ENCODE measurements at places on chromosomes 2 and 18. TPM values are rescaled to one million over a fixed set of nuclear protein-coding genes. Genes with fewer than 3 reads are reported as not detected.

Gene DYSF
- 1.8 TPM for total RNA-seq

Gene SP100
- total RNA-seq: 5.3 TPM

Gene CYP26B1
- 2.1 TPM for total RNA-seq

Gene RPE
- total RNA-seq: 66.7 TPM

Gene ZNF397
- 43.1 TPM for total RNA-seq

Gene AQP12A
- total RNA-seq: not detected

Gene SLC16A14
- 66.9 TPM for total RNA-seq

Gene DNMT3A
- total RNA-seq: 90.4 TPM

Gene LAMA3
- total RNA-seq: 3.7 TPM

Gene GAL3ST2
- 0.69 TPM for total RNA-seq

Gene PROM2
- total RNA-seq: 2.1 TPM

Gene RESP18
- 1.8 TPM for total RNA-seq
